ENCODE measurements at places on chromosomes 1 and 21.

DNA sequence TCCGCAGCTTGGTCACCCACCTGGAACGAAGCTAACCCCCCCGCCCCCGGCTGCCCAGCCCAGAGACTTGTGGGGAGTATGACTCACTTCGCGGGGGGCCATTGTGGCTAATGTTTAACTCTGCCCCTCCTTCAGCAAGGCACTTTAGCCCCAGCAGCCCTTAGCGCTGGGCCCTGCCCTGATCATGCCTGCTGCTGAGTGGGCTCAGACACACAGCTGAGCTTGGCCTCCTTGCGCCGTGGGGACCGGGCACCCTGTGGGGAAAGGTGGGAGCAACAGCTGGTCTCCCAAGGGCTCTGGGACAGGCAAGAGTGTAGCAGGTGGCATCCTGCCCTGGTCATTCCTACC lies 6.3 kb upstream of the LAD1 start:
- DNase-seq: no peak

DNA sequence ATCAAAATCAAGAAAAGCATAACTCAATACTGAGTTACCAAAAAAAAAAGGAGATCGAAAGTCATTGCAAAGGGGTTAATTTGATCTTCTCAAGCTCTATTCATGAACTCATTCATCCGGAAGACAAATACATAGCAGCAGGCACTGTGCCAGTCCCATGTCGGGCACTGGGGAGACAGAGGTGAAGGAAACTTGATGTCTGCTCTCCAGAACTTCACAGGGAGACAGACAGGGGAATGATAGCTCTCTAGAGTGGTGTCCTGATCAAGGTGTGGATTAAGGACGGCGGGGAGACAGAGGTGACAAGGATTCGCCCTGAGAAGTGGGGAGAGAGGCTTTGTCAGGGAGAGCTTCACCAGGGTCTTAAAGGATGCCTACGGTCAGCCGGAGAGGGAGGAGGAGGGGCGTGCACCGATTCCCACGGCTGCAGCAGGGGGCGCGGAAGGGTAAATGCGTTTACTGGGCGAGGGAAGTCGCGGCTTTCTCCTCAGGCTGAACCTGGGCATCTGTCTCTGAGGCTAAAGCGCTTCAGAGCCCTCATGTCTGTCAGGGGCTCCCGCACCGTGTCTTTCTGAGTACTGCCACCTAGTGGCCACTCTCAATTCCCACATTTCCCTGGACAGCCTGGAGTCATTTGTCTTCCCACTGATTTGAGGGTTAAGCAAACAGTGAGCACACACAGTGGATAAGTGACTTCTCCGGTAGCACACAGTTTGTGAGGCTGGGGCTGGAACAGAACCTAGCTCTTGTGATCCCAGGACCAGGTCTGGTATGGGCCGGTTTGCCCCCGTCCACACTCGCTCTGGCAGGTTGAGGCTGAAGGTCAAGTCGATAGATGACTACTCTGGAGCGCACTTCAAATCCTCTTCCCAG lies 152.8 kb downstream of the TENT5C start:
- peak; percentile 58 for DNase-seq

DNA sequence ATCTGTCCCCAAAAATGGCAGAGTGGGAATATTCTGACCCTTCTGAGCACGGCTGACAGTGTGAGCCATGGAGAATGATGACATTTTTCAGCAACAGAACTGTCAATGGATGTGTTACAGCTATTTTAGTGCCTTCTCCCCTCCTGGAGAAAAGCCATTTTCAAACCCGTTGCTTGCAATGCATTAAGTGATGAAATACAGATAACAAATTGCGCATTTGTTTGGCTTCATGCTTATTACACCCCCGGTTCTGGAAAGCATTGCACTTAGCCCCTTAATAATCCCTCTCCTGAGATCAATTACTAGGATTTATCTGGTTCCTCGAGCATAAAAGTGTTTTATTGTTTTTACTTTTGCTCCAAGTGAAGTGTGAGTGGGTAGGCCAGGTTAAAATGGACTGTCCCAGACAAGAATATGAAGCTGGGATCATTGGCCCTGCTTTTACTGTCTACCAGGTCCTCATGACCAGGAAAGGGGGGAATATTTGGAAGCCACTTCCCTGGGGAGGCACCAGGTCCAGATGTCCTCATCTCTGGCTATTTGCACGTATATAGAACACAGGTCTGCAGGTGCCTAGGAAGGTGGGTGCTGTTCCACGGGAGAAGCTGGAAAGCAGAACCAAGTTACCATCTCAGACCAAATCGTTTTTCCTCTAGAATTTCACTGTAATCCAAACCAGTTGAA lies 37.5 kb upstream of the HHAT start:
- no peak for DNase-seq

- no peak for DNase-seq
These were observed 4.0 kb downstream of the ABCG1 start for GRCh38 chr21:42222821-42223390.

GRCh38 chr21:29121759-29122158 lies 8.7 kb upstream of the MAP3K7CL start:
- DNase-seq: no peak

GRCh38 chr1:172144445-172145061 lies 275.9 kb upstream of the C1orf105 start:
- DNase-seq: no peak

GRCh38 chr21:44357064-44357837 lies 3.8 kb downstream of the TRPM2 start:
- no peak for DNase-seq

GRCh38 chr21:17359781-17360180 lies 153.1 kb upstream of the CXADR start:
- no peak for DNase-seq

DNA sequence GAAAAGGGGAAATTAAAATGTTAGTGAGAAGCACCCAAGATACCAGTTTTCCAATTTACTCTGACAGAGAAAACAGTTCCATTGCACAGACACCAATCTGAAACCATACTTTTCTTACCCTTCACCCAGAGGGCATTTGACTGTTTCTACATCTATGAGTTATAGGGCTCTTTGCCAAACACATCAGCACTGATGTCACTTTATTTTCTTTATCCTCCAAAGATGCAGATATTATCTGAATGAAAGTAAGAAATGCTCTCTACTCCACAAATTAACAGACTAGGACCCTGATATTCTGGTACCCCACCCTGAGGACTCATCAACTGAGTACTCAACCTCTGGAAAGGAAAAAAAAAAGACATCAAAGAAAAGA lies 24.2 kb upstream of the PEX19 start:
- DNase-seq: no peak

- DNase-seq: no peak
These were observed 585.0 kb upstream of the ZP4 start for GRCh38 chr1:238475712-238476111.

GRCh38 chr1:10665930-10666850 lies 130.3 kb downstream of the CASZ1 start:
- DNase-seq: no peak

- DNase-seq: no peak
These were observed 48.8 kb downstream of the LRRC8B start for GRCh38 chr1:89573410-89573809.

- DNase-seq: no peak
These were observed 135.0 kb downstream of the PTPN14 start for GRCh38 chr1:214416417-214416816.

- no peak for DNase-seq
These were observed 62.2 kb downstream of the DMAP1 start for GRCh38 chr1:44275296-44275962.

DNA sequence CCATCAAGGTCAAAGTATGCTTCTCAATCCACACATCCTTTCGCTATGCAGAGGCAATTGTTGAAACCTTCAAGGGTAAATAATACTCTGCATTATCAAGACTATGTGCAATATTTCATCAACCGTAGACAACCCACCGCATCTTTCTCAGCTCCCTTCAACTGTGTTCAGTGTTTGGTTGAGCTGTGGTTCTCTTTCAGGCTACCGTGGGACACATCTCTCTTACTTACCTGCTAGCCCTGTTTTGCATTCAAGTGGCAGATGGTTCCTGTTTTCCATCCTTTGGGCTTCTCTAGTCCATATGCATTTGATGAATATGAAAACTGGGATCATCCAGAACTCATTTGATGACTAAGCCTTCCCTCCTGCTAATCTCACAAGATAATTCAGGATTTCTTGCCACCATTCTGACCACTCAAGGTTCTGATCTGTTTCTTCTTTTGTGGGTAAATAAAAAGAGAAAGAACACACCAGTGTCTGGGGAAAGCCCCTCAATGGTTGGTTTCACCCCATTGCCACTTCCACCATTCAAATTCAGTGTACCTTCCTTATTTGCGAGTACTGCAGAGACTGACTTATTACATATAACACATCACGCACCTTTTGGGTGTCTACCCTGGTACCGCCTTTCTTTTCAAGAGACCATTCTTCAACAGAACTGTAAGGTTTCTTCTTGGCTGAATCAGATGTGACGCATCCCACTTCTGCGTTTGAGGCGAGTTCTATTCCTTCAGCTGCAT lies 61.7 kb downstream of the BACE2 start:
- no peak for DNase-seq

GRCh38 chr1:145782272-145783099 lies 41.4 kb downstream of the RNF115 start:
- DNase-seq: no peak

- DNase-seq: peak; percentile 48
These were observed 104.0 kb upstream of the OLIG2 start for GRCh38 chr21:32921632-32922230.

DNA sequence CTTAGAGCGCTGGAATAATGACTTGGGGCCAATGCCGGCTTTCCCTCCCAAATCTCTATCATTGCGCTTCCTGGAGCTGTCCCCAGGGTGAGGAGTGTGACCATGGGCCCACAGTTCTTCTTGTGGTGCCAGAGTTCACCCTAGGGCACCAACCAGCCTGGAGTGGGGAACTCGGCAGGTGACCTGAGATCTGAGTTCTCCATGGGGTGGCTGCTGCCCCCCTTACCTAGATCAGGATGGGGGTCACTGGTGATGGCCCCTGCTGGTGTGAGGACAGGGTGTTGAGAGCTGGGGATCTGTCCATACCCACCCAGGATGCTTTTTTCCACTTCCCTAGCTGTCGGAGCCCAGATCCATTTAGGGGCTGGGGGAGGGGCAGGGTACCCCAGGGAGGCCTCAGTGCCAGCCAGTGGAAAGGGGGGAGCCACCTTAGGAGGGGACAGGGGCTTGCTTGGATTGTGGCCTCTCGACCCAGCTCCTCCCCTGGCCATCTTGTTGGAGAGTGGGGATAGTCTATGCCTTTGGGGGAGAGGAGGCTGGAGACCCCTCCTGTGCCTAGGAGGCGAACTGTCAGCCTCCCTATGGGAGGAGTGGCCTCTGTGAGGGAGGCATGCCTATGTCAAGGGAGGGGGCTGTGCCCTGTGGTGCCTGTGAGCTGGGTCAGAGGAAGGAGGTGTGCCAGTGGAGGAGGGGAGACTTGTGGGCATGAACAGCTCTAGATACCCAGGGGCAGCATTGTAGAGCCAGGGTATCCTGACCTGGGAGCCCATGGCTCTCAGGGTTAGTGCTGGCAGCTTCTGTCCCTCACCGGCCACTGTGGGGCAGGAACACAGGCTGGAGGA lies 1.7 kb downstream of the FOXO6 start:
- no peak for DNase-seq

DNA sequence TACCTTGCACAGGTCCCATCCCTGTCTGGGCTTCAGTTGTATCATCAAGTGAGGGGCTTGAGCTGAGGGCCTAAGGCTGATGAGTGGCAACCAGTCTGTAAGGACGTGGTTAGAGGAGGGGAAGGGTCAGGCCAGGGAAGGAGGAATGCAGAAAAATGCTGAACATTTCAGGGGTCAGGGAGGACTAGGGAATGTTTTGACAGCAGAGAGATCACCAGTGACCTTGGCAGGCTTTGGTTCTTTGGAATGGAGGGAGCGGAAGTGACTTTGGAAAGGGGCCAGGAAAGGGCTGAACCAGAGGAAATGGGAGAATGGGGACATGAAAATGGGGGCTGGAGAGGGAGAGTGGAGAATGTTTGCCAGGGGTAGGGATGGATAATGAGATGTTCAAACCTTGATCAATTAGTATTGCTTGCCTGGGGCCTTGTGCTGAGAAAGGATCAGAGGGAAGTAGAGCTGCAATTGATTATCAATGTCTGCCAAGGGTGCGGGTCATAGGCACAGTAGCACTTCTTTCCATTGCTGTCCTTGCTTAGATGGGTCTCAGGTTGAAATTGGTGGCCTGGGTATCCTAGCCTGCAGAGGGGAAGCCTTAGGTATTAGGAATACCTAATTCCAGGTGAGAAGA lies 7.4 kb downstream of the LDLRAP1 start:
- DNase-seq: no peak

GRCh38 chr1:155039308-155039669 lies 5.7 kb downstream of the DCST1 start:
- DNase-seq: no peak

GRCh38 chr1:228867108-228867950 lies 132.1 kb downstream of the RHOU start:
- DNase-seq: no peak

DNA sequence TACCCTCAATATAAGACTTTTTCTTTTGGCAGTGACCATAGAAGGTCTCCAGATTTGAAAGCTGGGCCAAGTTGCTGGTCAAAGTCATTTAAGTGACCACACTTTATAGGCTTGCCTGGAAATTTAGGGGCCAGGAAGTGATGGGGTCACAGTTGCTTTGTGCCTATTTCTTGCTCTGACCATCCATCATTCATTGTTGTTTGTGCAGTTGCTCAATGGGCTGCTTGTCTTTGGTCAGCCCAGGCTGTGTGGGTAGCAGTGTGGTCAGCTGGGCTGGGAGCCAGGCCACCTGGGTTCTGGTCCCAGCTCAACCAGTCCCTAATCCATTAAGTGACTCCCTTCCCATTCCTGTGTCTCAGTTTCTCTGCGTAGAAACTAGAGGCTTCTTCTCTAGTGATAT lies 2.1 kb upstream of the OTUD7B start:
- no peak for DNase-seq

DNA sequence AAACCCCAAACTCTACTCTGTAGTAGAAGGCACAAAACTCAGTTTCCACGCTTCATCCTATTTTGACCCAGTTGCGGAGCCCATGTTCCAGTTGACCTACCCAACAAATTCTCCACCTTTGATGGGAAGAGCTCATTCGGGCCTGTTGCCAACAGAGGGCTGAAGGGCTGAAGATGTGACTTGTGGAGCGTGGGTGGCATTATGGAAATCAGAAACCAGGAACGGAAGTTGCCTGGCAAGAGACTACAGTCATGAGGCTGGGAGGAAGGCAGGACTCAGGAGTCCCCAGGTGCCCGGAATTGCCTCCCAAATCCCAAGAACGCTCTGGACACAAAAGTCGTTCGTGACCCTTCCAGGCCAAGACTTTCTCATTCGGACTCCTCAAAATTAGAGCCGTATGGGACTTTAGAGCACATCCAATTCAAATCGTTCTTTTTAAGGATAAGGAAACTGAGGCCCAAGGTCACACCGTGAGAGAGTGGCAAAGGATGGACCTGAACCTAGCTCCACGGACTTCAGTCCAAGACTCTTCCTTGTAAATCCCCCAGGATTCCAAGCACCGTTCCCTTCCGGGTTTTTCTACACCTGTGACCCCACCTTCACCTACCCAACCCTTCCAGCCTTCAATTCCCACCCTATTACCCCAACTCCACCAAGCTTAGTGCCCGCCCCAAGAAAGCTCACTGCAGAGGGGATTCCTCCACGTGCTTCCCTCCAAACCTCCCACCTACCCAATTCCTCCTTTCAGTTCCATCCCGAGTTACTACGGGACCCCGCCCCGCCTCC lies 739 bp downstream of the SMG5 start:
- DNase-seq: peak; percentile 36

All from stimulated activated CD4-positive, alpha-beta T cell treated with anti-CD3 and anti-CD28 coated beads, Interleukin-12 subunit alpha, Interleukin-12 subunit beta, amount 100 ng/mL, for 48 hours (primary cell).